Mesenteric fat pad (tissue), 1 donor: ENCODE measurements at places on chromosomes 5 and 9. TPM values are rescaled to one million over a fixed set of nuclear protein-coding genes. Genes with fewer than 3 reads are reported as not detected.

DNA sequence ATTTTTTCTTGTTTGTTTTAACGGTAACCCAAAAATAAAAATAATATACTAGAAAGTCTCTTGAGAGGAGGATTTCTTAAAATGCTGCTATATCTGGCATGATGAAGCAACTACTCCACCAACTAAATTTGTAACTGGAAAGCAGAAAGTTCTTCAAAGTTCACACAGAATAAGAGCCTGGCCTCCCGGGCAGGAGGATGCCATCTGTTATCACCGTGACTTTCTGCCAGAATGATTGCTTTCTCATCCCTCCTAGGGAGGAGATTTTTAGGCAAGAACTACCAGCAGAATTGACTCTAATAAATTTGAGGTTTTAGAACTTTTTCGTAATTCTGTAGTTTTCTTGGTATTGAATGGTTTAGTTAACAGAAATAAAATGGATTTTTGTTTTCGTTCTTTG lies 464.6 kb upstream of the ACTBL2 start:
- DNase-seq: no peak

DNA sequence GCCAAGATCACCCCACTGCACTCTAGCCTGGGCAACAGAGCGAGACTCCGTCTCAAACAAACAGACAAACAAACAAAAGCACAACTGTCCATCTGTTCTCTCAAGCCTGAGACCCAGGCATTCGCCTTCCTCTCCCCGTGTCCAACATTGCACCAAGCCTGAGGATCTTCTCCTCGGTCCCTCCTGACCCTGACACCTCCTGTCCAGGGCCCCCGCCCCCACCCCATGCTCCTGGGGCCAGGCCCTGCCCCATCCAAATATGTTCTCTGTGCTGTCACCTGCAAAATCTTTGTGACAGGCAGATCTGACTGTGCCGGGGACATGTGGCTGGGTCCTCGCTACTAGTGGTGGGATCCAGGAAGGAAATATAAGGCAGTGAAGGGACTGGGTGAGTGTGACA lies 33.4 kb upstream of the UNC5A start:
- DNase-seq: peak; percentile 74

GRCh38 chr5:80437326-80437725 lies 29.5 kb downstream of the ZFYVE16 start:
- DNase-seq: no peak

DNA sequence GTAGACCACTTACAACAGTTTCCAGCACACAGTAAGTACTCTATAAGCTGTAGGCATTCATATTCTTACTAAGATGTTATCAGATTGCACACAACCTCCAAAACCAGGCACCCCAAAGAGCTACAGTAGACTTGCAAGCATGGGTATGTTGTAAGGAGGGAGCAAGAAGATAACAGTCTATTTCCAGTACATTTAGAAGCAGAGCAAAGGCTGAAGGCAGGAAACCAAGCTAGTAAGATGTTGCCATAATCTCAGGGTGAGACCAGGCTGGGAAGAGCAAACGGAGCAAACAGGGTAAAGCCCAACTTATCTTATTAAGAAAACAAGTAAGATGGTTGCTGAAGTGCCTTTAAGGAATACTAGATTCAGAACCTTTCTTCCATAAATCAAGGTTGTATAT lies 161.1 kb downstream of the GLIS3 start:
- no peak for DNase-seq

DNA sequence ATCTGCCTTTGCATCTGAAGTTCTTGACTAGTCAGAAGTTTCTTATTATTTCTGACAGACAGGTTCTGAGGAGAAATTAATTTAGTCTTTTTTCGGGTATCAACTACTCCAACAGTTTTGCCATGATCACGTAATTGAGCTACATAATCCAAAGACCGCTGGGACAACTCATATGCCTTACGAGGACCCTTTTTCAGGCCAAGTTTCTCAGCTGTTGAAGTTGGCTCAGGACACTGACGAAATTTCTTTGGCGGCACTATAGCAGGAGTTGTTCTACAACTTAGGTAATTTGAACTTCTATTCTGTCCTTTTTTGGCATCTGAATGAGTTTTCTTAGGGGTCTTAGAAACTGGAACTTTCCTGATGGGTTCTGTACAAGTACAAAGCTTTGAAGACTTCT lies 27.2 kb downstream of the SETX start:
- no peak for DNase-seq

DNA sequence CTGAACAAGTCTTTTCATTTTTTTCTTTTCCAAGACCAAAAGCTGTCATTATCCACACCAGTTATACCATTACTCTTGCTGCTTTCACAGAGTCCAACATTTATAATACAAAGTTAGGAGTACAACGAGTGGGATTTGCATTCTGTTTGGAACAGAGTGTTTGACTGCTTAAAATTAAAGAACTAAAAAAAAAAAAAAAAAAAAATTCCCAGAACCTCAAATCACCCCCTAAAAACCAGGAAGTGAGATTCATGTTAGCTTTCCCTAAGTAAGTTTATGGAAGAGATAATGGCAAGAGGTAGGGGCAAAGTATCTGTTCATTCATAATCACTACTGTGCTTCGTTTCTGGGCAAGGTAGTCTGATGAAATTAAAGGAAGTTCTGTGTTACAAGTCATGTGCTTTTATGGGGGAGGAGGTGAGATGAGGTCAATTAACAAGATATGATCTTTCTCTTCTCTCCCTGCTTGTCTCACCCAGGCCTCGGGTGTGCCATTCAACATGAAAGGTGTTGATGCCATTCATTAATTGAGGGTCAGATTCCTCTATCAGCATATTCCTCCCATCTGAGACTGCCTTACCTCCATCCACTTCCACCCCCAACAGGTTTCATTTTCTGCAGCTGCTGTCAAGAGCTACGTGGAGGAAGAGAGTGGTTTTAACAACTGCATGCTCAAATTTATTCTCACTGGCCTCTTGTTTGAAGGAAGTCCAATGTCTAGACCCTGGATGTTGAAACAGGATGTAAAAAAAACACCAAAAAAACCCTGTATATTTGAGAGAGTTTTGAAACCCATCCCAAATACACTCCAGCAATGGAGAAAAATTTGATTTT lies 58.1 kb downstream of the MARCHF3 start:
- DNase-seq: no peak

DNA sequence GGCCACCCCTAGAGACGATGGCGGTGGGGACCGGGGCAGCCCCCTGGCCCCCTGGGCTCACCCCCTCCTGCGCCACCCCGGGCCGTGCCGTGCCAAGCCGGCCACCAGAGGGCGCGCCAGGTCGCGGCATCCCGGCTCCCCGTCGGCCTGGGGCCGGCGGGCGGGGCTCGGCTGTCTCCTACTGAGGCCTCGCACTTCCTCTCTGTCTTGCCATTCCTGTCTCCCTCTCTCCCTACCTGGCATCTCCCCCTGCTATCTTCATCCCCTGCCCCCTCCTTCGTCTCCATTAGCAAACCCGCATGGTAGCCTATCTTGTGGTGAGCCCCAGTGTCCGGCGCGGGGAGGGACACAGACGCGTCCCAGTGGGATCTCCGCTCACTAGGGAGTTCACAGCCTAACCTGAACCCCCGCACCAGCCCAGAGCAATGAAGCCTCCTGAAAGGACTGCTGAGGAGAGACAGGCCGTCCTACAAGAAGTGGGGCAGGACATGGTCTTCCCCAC lies 29.8 kb upstream of the FABP6 start:
- DNase-seq: peak; percentile 95

- DNase-seq: peak; percentile 20
These were observed 86.9 kb upstream of the SH3PXD2B start for GRCh38 chr5:172541099-172541772.

DNA sequence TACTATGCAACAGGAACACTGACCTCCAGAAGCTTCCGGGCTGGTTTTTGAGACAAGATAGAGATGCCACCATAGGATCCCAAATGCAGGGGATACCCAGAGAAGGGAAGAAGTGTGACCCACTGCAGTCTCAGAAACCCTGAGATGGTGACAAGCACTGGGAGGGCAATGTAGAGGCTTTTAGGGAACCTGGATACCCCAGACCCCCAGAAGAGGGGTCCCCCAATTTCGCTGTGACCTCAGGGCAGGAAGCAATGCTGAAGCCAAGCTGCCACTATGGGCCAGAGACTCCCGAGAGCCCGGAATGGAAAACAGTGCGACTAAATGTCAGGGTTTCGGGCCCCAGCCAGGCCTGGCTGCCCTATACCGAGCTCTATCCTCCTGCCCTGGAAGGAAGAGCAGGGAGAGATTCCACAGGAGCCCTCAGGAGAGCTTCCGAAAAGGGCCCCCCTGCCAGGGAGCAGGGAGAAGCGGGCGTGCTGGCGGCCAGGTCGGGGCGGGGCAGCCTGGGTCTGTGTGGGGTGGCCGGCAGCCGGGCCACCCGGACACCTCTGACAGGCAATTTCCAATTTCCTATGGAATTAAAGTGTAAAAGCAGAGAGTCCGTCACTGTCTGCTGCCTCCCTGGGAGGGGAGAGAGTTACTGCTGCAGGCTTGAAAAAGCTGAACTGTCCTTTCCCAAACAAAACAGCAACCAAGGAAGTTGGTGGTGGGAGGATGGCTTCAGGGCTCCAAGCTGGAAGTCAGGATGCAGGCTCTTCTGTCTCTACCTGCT lies 154.2 kb downstream of the FGF18 start:
- no peak for DNase-seq

- no peak for DNase-seq
These were observed at the start of gene CYFIP2 for GRCh38 chr5:157265714-157266285. Gene CYFIP2 (plus strand): TSS chr5:157266123. CDS start chr5:157285362, 19,239 bp downstream.

DNA sequence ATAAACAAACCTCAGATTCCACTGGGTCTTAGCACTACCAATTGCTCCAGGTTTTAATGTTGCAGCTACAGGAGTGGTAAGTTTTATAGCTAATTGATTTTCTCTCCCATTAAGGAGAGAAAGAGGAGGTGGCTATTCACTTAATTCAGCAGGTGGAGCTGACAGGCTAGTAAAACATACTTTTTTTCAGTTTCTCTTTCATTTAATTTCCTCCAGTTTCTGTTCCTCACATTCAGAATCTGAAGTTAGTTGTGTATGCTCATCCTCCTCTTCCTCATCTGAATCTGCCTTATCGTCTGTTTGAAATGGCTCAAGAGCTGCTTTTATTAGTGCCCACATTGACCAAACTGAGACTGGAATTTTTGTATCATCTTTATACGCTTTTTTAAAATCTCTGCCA lies 98.0 kb downstream of the PLPPR1 start:
- DNase-seq: no peak

DNA sequence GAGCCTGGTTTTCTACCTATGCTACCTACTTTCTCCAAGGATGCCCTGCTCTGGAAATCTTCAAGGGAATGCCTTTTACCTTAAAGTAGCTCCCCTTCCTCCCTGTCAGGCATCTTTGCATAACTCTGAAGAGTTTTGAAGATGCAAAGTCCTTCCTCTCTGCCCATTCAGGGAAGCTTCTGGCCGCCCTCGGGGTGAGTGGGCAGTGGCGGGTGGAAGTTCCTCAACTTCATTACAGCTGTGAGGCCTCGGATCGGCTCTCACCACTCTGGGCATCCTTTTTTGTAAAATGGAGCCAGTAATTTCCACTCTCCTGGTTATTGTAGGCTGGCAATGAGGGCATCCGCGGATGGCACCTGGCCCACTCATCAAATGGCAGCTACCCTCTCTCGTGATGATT lies 31.7 kb upstream of the STXBP1 start:
- DNase-seq: no peak

DNA sequence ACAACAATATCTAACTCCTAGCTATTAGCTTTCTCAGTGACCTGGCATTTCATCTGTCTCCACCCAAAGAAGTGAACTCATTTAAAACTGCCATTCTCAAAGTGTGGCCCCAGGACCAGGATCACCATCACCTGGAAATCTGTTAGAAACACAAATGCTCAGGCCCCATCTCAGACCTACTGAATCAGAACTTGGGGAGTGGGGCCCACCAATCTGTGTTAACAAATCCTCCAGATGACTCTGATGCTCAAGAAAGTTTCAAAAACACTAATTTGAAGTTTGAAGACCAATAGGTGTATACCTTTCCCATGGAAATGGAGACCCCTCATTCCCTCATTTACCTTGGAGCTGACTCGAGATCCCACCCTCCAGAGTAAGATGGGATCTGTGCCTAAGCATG lies 72.3 kb downstream of the PRELID2 start:
- no peak for DNase-seq

GRCh38 chr5:398475-399295 lies 44.3 kb upstream of the EXOC3 start:
- peak; percentile 82 for DNase-seq

DNA sequence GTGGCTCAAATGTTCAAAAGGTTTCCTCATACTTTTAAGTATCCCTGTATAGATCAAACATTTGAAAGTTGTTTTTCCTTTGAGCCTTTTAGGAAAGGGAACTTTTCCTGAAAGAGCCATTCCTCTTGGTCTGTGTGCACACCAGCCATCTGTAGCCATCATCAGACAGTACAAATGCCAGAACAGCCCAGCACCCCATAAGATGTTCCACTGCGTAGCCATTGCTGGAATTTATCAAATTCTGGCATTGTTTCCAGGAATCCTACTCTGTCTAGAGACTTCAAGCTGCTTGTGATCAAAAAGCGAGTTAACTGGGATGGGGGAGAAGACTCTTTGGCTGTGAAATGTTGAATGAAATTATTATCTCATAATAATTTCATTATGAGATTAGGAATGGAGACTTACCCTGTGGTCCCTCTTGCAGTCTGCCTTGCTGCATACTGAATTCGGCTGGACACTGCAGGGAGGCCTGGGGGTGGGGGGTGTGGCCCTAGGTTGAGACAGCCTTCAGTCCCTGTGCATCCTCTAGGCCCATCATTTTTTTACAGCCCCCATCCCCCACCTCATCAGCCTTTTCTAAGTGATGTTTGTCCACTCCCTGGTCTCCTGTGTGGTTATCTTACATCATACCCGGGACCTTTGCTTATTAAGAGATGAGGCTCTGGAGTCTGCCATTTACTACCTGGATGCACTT lies 99.8 kb downstream of the RALGPS1 start:
- peak; percentile 33 for DNase-seq

- no peak for DNase-seq
These were observed 29.4 kb upstream of the ATP6V1G1 start for GRCh38 chr9:114558027-114558675.

GRCh38 chr9:81318571-81318970 lies 370.8 kb downstream of the TLE1 start:
- no peak for DNase-seq

The COL23A1 gene
- 0.55 TPM for total RNA-seq

The ADAMTS19 gene
- not detected for total RNA-seq

The SYK gene
- 26.7 TPM for total RNA-seq

The ZNF608 gene
- total RNA-seq: 15.3 TPM

The FBP2 gene
- not detected for total RNA-seq

The GLIPR2 gene
- 81.7 TPM for total RNA-seq

The NOXA1 gene
- total RNA-seq: 3.2 TPM

The FOXI1 gene
- total RNA-seq: not detected
